ENCODE measurements at places on chromosomes 2 and 18.

DNA sequence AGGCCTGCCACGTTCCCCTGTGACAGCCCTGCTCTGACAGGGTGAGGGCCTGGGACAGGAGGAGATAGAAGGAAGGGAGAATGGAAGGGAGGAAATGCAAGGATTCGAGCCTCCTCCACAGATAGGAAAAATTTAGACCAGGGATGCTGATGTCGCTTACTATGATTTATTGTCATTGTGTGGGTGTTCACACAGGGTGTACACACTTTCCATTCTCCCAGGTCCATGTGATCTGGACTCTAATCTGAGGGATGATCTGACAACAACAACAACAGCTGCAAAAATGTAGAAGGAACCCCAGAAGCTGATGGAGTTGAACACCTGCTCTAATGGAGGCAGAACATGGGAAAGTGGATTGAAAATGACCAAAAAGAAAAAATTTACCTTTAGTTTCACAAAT, 231.7 kb upstream of the TNP1 start:
- no peak for DNase-seq

- no peak for DNase-seq
Observed at GRCh38 chr18:58495634-58496033, 133.3 kb downstream of the ALPK2 start.

GRCh38 chr18:44245019-44245418, 435.7 kb upstream of the SETBP1 start:
- DNase-seq, result no peak

DNA sequence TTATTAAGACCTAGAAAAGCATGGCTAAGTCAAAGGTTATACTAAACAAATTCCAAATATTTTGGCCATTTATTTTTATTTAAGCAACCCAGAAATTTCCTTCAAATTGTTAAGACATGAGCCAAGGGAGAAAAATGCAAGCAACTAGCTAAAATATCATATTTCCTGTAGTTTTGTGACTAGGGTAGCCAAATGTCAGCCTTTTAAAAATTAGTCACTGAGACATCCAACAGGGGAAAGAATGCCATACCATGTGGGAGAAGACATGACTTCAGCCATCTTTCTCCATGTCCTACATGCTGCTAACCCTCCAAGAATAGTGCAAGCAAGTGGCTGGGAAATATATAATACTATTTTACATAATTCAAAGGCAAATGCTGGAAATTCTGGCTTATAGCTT, 197.9 kb downstream of the DSEL start:
- DNase-seq, result no peak

GRCh38 chr18:11955239-11956029, 25.9 kb upstream of the IMPA2 start:
- no peak for DNase-seq

GRCh38 chr18:31428211-31428610, 19.3 kb upstream of the DSG3 start:
- DNase-seq, result no peak

- no peak for DNase-seq
Observed at GRCh38 chr2:85989288-85989865, 100.6 kb upstream of the ST3GAL5 start.

- DNase-seq, result no peak
Observed at GRCh38 chr18:42839408-42839807, 276.1 kb downstream of the RIT2 start.

- DNase-seq, result no peak
Observed at GRCh38 chr2:3533836-3534235, 14.5 kb upstream of the ADI1 start.

DNA sequence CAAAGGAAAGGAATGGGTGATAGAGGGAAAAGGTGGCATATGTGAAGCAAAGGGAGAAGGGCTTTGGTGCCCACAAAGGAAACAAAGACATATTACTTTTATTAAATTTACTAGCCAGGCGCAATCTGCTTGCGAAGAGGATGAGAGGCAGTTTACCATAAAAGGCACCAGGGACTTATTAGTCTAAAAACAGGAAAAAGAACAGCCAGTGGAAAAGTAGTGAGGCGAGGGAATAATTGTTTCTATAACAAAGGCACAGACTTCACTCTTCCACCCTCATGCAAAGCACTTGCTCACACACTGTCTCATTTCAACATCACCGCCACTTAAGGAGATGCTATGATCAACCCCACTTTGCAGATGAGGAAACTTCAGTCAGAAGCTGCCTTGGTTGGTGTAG, 210.5 kb downstream of the ALPK2 start:
- DNase-seq, result no peak

GRCh38 chr2:215920244-215921100, 92.9 kb downstream of the MREG start:
- no peak for DNase-seq

GRCh38 chr2:173193925-173194324, 118.3 kb downstream of the MAP3K20 start:
- no peak for DNase-seq

Data from HS-5 (cell line).